Left lung (tissue), 14 donors: ENCODE measurements at places on chromosomes 5 and 9.

DNA sequence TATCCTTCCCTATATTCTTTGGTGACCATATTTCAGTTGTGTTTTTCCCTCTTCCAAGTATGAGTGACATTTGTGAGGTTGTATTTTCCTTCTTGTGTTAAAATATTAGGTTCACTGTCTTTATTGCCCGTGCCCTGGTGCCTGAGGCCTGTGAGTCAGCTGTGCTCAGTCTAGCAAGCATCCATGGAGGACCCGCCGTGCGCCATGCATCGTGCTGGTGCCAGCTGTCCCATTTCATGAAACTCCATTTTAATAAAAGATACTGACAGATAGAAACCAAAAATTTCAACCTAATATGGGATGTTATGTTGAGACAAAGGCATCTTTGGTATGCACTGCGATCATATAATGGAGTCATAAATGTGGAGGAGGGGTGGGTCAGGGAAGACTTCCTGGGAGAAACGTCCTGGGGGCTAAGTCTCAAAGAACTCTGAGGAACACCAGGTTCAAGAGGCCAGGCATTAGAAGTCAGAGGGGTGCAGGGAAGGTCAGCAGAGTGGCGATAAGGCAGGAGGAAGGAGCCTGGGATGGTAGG lies 34.0 kb upstream of the FGF1 start:
- no peak for DNase-seq

GRCh38 chr5:160938532-160938931 lies 86.5 kb upstream of the ATP10B start:
- DNase-seq: no peak

DNA sequence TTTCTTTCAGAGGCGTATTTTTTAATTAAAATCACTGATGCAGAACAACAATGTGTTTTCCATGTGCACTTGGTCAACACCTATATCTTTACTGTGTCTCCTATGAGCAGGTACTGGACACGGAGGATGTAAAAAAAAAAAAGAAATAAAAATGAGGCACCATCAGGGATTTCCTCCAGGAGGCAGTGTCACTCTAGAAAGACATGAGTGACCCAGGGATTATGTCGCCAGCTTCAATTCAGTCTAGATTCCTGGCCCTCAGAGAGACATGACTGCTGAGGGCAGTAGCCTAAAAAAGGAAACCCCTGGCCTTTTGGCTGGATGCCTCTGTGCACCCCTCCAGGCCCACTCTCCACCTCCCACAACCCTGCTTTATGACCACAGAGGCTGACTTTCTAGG lies 18.3 kb upstream of the IL33 start:
- DNase-seq: no peak

- no peak for DNase-seq
These were observed 61.9 kb downstream of the GLIS3 start for GRCh38 chr9:4237748-4238511.

DNA sequence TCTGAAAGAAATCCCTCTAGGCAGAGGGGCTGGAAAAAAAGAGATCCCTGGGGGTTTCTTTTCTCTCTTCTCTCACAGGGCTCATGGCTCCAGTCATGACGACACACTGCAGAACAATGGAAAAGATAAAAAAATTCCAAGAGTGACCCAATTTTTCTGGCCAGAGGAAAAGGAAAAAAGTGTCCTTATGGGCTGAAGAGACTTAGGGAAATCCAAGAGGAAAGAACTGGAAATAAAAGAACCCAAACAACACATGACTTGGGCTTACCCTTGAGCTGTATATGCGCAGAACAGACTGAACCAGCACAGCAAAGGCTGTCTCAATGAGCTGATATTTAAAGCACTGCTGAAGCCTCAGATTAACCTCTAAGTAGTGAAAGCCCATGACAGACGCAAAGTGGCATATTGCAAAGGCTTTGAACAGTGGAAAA lies 102.4 kb downstream of the SMIM23 start:
- DNase-seq: no peak

- DNase-seq: no peak
These were observed 500.0 kb upstream of the C9orf72 start for GRCh38 chr9:28073270-28073669.

- no peak for DNase-seq
These were observed 5.8 kb downstream of the TMEM268 start for GRCh38 chr9:114616684-114617520.

DNA sequence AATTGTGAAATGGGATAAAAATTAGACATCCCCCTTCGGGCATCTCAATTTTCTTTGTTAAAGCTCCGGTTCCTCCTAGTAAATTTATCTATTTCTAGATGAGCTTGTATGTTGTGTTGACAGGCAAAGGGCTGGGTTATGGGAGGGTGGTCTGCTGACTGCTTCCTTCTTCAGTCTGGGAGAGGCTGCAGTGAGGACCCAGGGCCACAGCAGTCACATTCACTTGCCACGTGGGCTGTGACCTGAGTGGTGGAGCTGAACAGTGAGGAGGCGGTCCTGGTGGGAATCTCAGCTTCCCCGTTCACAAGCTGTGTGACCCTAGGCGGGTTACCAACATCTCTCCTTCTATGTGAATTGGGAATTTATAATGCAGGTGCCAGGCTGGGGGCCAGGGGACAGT lies 57.5 kb upstream of the RXRA start:
- DNase-seq: peak; percentile 17

DNA sequence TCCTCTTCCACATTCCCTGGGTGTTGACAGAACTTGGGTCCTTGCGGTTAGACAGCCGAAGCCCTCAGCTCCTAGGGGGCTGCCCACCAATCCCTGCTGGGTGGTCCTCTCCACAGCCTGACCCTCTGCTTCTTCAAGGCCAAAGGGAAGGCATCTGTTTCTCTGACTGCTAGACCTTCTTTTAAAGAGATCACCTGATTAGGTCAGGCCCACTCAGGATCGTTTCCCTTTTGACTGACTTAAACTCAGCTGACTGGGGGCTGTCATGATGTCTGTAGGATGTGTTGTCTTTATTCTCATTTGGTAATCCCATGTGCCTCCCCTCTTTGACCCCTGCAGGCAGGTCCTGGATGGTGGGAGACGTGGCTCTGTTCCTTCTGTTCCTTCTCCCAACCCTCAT lies 207.5 kb downstream of the PAX5 start:
- no peak for DNase-seq

DNA sequence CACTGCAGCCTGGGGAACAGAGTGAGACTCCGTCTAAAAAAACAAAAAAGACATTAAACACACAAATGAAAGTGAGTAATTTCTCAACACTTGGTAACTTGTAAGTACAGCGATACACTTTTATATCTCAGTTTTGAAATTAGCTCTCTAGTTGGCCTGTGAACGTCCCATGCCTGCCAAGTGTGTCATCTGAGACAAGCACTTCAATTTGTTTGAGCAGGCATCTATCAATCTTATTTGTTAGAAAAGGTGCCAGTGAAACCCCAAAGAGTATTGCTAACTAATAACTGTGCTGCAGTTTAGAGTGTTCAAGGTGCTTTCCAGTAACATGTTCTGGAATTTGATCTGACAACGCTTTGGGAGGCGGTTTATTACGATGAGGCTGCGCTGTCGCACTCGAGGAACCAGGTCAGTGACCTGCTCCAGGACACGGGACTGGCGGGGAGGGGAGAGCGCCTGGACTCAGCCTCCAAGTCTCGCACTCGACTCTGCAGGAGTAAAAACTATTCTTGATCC lies 1.1 kb upstream of the SPIN1 start:
- DNase-seq: no peak

GRCh38 chr9:5447337-5447736 lies 3.0 kb upstream of the CD274 start:
- no peak for DNase-seq

DNA sequence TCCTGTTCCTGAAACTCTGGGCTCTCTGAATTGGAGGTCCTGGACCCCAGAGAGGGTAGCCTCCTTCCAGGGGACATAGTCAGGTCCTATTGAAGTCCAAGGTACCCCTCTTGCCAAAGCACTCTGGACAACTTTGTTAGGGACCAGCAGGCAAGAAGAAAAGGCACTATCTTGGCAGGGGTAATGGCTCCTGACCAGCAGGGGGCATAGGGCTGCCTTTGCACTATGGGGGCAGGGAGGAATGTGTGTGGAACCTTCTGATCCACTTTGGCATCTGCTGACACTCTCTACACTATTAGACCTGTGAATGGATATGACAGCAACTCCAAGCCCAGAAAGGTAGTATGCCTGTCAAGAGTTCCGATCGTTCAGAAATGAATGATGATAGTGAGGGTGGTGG lies 179.0 kb upstream of the CD180 start:
- no peak for DNase-seq
